Activated CD8-positive, alpha-beta memory T cell treated with anti-CD3 and anti-CD28 coated beads for 1 hour (primary cell): ENCODE measurements at places on chromosomes 5 and 9.

DNA sequence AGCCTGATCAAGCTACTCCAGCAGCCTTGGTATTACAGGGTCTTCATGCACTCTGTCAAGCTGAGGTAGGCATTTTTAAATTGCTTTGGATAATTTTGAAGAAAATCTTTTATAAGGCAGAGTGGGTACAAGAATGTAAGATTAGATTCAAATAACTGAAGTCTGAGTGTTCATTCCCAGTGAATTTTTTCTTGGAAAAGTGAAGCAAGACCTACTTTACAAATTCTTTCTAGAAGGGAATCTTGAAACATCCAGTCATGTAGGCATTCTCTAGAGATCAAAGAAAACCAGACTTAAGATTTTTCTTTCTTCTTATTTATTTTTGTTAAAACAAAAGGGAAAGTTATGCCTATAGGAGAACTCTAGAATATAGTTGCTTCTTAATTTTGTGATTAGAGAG lies 139.0 kb downstream of the FOCAD start:
- no peak for DNase-seq

GRCh38 chr5:63111891-63112290 lies 533.3 kb downstream of the LRRC70 start:
- DNase-seq, result no peak

- DNase-seq, result no peak
These were observed 42.3 kb downstream of the DUSP1 start for GRCh38 chr5:172728481-172729241.

DNA sequence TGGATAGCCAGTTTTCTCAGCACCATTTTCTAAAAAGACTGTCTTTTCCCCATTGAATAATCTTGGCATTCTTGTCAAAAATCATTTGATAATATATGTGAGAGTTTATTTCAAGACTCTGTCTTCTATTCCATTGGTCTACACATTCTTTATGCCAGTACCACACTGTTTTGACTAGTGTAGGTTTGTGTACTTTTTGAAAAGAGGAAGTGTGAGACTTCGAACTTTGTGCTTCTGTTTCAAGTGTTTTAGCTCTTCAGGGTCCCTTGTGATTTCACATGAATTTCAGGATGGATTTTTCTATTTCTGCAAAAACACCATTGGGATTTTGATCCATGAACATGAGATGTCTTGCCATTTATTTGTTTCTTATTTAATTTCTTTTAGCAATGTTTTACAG lies 78.5 kb upstream of the ALDH1A1 start:
- no peak for DNase-seq

- no peak for DNase-seq
These were observed 482 bp downstream of the TESK1 start for GRCh38 chr9:35605351-35606137.

DNA sequence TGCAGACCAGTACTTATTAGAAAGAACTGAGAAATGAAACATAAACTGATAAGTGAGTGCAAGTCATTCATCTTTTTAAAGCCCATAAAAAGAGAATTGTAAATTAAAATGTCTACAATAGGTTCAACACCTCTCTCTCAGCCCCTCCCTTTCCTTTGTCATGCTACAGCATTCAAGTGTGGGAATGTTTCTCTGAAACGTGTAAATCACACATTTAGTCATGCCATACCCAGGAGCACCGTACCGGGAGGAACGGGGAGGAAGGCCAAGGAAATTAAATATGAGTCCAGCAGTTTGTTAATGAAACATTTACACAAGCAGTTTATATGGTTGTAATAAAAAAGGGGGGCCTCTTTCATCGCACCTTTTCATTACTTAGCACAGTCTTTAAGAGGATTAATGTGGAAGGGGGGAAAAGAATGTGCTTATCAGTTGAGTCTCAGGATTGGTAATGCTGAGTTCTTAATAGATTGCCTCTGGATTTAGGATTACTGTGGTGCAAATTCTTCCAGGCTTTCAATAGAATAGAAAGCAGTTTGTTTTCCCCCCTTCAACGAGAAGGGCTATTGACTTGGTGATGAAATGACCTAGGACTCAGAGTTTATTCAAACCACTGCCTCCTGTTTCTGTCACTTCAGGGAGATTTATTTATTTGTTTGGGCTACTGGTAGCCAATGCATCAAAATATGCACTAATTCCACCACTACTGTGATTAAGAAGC lies 176.0 kb upstream of the ZNF608 start:
- no peak for DNase-seq

- no peak for DNase-seq
These were observed 174.8 kb upstream of the CLINT1 start for GRCh38 chr5:158033724-158034123.

- DNase-seq, result no peak
These were observed 448.3 kb downstream of the TLE4 start for GRCh38 chr9:80020056-80020455.

- DNase-seq, result no peak
These were observed 71.9 kb downstream of the UBAP1 start for GRCh38 chr9:34250721-34251120.

DNA sequence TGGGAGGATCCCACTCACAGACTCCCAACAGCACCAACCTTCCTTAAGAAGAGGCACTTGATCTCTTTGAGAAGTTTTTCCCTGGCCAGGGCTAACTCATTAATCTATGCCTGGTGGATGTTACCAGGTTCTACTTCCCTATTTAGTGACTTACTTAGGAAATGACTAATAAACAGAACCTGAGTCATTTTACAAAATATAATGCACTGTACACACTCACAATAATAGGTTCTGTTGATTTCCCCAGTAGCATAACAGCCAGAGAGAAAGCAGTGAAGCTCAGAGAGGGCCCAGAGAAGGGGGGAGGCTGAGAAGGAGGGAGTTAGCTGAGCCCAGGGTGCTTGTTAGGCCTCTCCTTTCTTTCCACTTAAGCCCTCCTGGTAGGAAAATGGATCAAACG lies 27.1 kb downstream of the FRMD3 start:
- DNase-seq, result no peak

GRCh38 chr5:88502179-88503040 lies 233.8 kb upstream of the TMEM161B start:
- DNase-seq, result no peak

GRCh38 chr5:135212361-135213026 lies 178.5 kb upstream of the PITX1 start:
- DNase-seq, result no peak

GRCh38 chr5:179344431-179345182 lies 654 bp downstream of the ADAMTS2 start:
- no peak for DNase-seq

- no peak for DNase-seq
These were observed 2.3 kb downstream of the SUSD3 start for GRCh38 chr9:93060746-93061259.

DNA sequence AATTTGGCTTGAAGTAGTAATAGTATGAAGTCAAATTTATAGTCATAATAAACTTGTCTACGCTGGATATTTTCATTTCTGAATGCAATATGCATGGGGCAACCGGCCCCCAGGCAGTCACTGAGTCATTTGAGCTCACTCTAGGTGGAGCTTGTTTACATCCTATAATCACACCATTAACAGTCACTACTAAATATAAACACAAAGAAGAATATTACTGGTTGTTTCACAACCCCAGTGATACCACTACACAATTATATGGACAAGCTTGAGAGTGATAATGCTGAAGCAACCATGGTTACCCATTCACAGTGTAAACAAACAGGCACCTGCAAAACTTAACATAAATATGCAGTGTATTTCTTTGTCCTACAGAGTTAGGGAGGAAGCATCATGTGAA lies 68.7 kb downstream of the MARCHF3 start:
- DNase-seq, result no peak

DNA sequence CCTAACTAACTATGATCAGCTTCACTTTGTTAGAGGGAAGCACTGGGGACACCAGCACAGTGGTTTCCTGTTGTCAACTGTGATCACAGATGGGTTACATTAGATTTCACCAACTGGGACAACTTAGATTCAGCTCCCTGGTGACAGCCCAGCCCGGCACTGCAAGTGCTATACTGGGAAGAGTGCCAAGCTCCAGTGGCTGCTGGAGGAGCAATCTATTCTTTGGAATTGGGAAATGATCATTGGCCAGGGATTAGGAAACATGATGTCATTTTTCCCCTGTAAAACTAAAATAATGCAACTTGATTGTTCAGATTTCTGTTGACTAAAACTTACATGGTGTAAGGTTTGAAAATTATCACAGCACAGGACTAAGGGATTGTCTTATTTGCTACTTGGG lies 33.2 kb downstream of the PTGR1 start:
- DNase-seq, result no peak

DNA sequence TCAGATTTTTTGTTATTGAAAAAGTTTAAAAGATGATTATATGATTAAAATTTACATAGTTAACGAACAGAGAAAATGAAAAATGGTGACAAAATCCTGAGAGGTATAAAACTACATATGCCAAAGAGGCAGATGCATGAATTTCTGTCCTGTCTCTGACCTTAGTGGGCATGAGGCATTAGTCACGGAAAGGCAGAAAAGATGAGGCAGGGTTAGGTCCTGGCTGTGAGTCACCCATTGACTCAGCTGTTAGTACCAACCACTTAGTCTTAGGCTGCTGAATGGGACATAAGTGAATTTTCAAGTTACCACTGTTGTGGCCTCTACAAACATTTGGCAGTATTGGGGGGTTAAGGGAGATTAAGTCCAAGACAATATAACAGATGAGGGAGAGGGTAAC lies 33.1 kb downstream of the RASA1 start:
- DNase-seq, result peak; percentile 8

- no peak for DNase-seq
These were observed 33.7 kb downstream of the ABITRAM start for GRCh38 chr9:108967916-108968315.

GRCh38 chr5:65021527-65022226 lies 252.9 kb downstream of the CWC27 start:
- no peak for DNase-seq

DNA sequence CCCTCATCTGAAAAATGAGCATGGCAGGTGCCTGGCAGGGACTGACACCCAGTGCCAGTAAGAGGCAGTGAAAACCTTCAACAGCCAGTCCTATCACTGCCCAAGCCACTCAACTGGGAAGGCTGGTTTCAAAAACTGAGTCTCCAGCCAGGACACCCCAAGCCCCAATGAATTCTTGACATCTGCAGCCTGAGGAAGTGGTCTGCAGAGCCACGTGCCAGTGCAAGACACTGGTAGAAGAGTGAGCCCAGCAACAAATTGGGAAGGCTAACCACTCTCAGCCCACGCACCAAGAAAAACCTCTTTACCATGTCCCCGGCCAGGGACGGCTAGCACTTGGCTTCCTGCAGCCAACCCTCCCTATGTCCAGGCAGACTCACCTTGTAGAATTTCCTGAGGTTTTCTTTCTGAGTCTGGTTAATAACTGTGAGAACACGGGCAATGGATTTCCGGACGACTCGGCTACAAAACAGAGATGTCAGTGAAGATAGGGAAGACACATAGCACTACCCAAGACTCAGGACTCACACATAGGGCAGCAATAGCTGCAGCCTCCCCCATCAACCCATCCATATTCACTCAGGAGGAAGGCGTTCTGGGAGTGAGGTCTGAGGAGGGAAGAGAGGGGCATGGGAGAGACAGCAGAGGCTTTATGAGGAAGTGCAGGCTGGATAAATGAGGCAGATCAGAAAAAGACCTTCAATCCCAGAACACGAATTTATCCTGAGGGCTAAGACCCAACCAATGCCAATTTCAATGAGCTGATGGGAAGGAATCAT lies 1.8 kb downstream of the RPL35 start:
- no peak for DNase-seq

DNA sequence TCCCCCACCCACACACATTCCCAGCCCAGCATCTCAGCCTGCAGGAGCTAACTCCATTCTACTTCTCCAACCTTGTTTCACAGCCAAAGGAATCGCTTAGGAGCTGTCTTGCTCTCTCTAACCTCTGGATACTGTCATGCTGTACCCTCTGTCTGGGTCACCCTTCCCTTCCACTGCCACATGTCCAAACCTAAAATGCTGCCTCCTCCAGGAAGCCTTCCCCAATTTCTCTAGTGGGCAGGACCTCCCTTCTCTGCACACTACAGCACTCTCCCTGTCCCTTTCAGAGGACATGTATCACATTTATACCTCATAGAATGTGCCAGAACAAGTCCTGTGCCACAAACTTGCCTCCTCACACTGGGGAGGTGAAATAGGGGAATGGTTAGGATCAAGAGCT lies 30.8 kb downstream of the WHRN start:
- no peak for DNase-seq

DNA sequence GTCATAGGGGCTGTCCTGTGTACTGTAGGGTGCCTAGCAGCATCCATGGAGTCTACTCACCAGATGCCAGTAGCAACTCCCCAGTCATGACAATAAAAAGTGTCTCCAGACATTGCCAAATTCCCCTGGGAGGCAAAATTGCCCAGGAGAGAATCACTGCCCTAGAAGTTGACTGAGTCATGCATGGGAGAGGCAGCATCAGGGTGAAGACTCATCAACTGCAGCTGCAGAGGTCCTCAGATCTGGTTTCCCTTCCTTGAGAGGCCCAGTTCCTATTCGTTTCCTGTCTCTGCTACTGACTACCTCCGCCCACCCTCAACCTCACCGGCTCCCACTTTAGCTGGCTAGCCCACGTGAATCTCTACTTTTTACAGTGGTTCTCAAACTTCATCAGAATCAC lies 88.6 kb upstream of the AGXT2 start:
- DNase-seq, result no peak

- no peak for DNase-seq
These were observed 249.4 kb downstream of the ACTL7B start for GRCh38 chr9:108606401-108606800.

DNA sequence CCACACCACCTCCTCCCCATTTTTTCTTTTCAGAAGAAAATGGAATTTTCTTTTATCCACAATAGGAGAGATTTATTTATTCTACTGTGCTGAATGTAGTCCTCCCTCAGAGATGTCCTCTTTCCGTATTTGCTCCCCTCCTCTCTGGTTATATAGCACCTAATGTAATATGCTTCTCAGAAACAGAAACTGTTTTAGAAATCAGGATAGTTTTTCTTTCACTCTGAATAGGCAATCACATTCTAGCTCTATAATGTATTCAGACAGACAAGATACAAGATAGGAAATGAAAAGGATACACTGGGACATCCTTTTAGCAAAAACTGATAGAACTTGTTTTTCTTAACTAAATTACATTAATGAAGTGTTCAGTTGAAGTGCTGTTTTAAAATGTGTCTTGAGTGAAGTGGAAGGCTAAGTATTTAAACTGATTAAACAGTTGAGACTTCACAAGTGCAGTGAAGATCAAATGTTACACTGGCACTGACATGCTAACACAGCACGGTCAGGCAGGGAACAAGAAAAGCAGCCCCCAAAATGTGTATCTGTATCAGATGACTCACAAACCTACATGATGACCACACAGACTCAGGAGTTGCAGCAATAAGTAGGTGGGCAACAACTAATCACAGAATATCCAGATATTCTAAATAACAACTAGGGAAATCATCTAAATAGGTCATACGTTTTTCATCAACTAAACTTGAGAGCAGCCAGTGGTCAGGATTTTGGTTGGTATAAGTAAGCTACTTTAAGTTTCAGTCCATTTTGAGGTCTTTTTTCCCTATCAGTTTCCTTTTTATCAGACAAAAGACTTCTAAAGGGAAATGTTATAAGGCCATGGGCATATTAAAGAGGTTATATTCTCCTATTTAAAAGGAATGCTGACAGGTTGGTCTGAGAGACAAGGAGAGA lies 260.4 kb downstream of the MLLT3 start:
- no peak for DNase-seq
